ENCODE measurements at places on chromosomes 2 and 18. TPM values are rescaled to one million over a fixed set of nuclear protein-coding genes. Genes with fewer than 3 reads are reported as not detected.

Gene CNDP1
- total RNA-seq: not detected

GRCh38 chr2:174484573-174484972 lies 2.3 kb downstream of the GPR155 start:
- peaks cover 4% of the 10 kb centered on the region for H3K36me3 ChIP-seq
- no peak overlapping the region for H3K4me3 ChIP-seq
- H3K27me3 ChIP-seq: no peaks in the 10 kb centered on the region
- no peak for DNase-seq
- H3K27ac ChIP-seq: no peak overlapping the region

- DNase-seq: no peak
- no peaks in the 10 kb centered on the region for H3K4me1 ChIP-seq
- H3K27ac ChIP-seq: no peak overlapping the region
Observed at GRCh38 chr2:60351321-60351720, 202.1 kb downstream of the BCL11A start.

- H3K36me3 ChIP-seq: no peaks in the 10 kb centered on the region
- no peak overlapping the region for H3K4me3 ChIP-seq
- H3K27ac ChIP-seq: no peak overlapping the region
- H3K4me1 ChIP-seq: no peaks in the 10 kb centered on the region
- DNase-seq: no peak
- peaks cover 19% of the 10 kb centered on the region for H3K27me3 ChIP-seq
Observed at GRCh38 chr2:26861610-26862224, 13.8 kb downstream of the DPYSL5 start.

DNA sequence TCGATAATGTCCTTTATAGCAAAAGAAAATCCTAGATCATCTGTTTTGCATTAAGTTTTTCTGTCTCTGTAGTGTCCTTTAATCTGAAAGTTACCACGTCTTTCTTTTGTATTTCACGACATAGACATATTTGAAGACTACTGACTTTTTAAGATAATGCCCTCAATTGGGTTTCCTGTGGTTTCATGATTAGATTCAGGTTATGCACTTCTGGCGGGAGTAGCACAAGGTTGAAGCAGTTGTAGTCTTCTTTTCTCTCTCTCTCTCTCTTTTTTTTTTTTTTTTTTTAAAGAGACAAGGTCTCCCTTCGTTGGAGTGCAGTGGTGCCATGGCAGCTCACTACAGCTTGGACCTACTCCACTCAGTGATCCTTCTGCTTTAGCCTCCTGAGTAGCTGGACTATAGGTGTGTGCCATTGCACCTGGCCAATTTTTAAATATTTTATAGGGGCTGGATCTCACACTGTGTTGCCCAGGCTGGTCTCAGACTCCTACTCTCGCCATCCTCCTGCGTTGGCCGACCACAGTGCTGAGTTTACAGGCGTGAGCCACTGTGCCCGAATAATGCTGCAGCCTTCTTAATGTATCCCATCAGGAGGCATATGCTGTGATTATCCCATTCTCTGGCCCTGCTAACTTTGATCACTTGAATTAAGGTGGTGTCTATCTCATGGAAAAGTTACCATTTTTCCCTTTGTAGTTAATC lies 3.9 kb downstream of the INPP4A start:
- H3K4me3 ChIP-seq: no peak overlapping the region
- no peaks in the 10 kb centered on the region for H3K27me3 ChIP-seq
- no peaks in the 10 kb centered on the region for H3K36me3 ChIP-seq
- no peak overlapping the region for H3K27ac ChIP-seq

- H3K36me3 ChIP-seq: no peaks in the 10 kb centered on the region
- H3K27ac ChIP-seq: no peak overlapping the region
- no peaks in the 10 kb centered on the region for H3K27me3 ChIP-seq
- no peak overlapping the region for H3K4me3 ChIP-seq
Observed at GRCh38 chr2:60496475-60496874, 57.0 kb downstream of the BCL11A start.
